ENCODE measurements at places on chromosomes 1 and 21.
A peak's percentile ranks its signal among the peaks of the same experiment; 100 is the strongest.

DNA sequence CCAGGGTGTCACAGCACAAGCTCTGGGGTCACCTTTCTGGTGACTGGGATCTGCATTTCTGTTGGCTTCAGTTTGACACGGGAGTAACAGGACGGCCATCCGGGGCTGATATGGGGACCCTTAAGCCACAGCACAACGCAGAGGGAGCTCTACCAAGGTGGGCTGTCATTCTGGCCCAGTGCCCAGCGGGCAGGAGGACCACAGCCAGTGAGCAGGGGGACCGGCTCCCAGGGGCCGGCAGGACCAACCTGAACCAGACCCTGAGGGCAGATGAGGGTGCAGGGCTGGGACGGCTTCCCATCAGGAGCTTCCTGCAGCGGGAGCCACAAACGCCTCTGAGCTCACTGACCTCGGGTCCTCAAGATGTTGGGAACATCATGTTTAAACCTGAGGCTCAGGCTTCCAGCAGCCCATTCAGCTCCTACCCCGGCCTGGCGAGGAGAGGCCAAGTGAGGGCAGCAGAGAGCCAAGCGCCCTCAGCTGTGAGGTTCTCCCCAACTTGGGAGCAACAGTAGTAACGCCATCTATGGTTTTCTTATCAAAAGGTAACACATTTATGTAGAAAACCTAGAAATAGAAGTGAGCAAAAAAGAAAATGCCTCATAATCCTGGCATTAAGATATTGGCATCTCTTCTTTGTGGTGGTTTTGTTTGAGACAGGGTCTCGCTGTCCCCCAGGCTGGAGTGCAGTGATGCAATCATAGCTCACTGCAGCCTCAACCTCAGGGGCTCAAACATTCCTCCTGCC, 26.8 kb downstream of the TMEM201 start:
- H3K27me3 ChIP-seq: peaks cover 13% of the 10 kb centered on the region
- no peak overlapping the region for H3K27ac ChIP-seq
- peak; percentile 42 for DNase-seq
- H3K36me3 ChIP-seq: peaks cover 3% of the 10 kb centered on the region
- no peak overlapping the region for H3K4me3 ChIP-seq

- H3K4me1 ChIP-seq: no peaks in the 10 kb centered on the region
- DNase-seq: no peak
- no peaks in the 10 kb centered on the region for H3K36me3 ChIP-seq
- no peak overlapping the region for H3K4me3 ChIP-seq
- no peaks in the 10 kb centered on the region for H3K27me3 ChIP-seq
These were observed 99.1 kb downstream of the CLEC20A start for GRCh38 chr1:178397678-178398077.

- H3K4me3 ChIP-seq: peak overlapping the region; percentile 85
- peaks cover 42% of the 10 kb centered on the region for H3K4me1 ChIP-seq
- H3K36me3 ChIP-seq: peaks cover 82% of the 10 kb centered on the region
- DNase-seq: no peak
These were observed 3.1 kb downstream of the ENO1 start for GRCh38 chr1:8875216-8875861.

DNA sequence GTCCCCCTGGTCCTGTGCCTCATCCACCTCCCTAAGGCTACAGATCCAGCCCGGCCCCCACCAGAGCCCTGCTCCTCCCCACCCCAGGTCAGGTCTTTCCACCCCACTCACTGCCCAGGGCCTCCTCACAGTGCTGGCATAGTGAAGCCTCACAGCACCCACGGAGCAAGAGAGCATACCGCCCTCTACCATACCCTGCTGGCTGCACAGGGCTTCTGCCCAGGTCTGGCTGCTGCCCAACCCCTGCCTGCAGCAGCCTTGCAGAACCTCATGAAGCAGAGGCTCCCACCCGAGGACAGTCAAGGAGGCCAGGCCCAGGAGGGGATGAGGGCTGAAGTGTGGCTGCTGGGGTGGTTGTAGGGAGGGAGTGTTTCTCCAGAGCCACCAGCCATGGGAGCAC, 19.7 kb upstream of the ARF1 start:
- peaks cover 8% of the 10 kb centered on the region for H3K4me1 ChIP-seq
- no peak for DNase-seq
- H3K4me3 ChIP-seq: no peak overlapping the region
- peaks cover 5% of the 10 kb centered on the region for H3K36me3 ChIP-seq

- H3K4me3 ChIP-seq: no peak overlapping the region
- H3K27ac ChIP-seq: peak overlapping the region; percentile 25
- DNase-seq: no peak
These were observed 50.3 kb upstream of the ARTN start for GRCh38 chr1:43883321-43883720.

- H3K27ac ChIP-seq: no peak overlapping the region
- DNase-seq: no peak
- peaks cover 22% of the 10 kb centered on the region for H3K27me3 ChIP-seq
- peaks cover 2% of the 10 kb centered on the region for H3K4me1 ChIP-seq
- H3K4me3 ChIP-seq: no peak overlapping the region
- no peaks in the 10 kb centered on the region for H3K36me3 ChIP-seq
These were observed 6.1 kb downstream of the ERRFI1 start for GRCh38 chr1:8020032-8020431.

DNA sequence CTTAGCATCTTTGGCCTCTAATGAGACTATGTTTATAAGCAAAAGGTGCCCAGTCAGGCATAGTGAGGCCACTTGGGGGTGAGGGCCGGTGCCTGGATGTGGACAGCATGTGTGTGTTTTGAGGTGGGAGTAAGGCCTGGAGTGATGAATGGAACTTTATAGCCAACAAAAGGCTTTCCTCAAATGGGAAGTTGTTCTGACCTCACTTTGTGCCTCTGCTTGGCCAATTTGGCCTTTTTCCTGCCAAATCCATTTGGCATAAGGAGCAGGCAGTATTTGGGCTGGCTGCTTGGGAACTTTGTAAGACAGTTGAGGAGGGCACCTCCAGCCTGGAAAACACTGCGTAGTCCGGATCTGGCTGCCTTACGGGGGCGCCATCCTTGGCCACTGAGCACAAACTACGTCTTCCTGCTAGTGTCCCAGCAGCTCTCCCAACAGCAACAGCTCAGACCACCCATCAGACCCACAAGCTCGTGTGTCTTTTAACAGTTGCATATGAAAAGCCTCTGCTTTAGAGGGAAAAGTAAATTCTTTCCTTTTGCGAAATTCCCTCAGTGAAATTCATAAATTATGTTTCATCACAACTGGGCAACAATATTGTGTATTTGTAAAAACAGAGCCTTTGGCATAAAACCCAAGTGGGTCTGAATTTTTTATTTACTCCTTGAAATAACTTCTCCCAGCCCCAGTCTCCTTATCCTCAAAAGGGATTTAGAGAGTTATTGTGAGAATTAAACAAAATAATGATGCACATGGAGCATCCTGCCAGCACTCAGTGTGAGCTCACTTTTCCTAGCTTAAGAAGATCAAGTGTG, 322.9 kb downstream of the DISC1 start:
- no peaks in the 10 kb centered on the region for H3K36me3 ChIP-seq
- DNase-seq: no peak
- no peaks in the 10 kb centered on the region for H3K27me3 ChIP-seq
- no peak overlapping the region for H3K27ac ChIP-seq

DNA sequence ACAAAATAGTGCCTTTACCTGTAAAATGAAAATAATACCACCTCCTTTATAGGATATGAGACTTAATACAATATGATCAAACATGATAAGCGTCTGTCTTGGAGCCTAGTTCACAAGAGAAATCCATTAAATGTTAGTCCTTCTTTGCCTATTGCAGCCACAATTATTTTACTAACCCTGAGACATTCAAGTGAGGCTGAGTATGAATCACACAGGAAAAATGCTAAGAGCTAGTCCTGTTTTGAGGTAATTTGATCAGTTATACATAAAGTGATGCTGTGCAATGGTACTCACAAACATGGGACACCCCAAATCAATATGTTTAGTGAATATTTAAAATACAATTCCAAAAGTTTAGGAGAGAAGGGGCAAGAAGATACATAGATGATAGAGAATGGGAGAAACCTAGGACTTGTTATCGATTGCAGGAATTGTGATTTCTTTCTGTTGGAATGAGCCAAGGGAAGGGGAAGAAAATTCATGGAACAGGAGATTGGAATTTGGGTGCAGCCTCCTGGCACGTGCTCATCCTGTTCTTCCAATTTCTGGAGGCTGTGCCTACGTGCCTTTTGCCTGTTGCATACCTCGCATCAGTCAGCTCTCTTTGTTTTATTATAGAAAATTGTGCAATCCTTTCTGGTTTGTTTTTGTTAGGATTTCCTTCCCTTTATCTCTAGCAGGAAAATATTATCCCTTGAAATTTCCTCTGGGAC, 39.9 kb upstream of the BACH1 start:
- peaks cover 5% of the 10 kb centered on the region for H3K36me3 ChIP-seq
- H3K27ac ChIP-seq: no peak overlapping the region
- H3K4me3 ChIP-seq: no peak overlapping the region
- peaks cover 18% of the 10 kb centered on the region for H3K27me3 ChIP-seq

- peaks cover 38% of the 10 kb centered on the region for H3K36me3 ChIP-seq
- H3K4me1 ChIP-seq: peaks cover 31% of the 10 kb centered on the region
- H3K27me3 ChIP-seq: no peaks in the 10 kb centered on the region
- H3K4me3 ChIP-seq: peak overlapping the region; percentile 95
- peak overlapping the region; percentile 97 for H3K27ac ChIP-seq
These were observed 661 bp downstream of the PLEKHO1 start for GRCh38 chr1:150150133-150151021.

- no peaks in the 10 kb centered on the region for H3K4me1 ChIP-seq
- H3K36me3 ChIP-seq: no peaks in the 10 kb centered on the region
- no peak overlapping the region for H3K27ac ChIP-seq
- peaks cover 4% of the 10 kb centered on the region for H3K27me3 ChIP-seq
These were observed 152.2 kb downstream of the S1PR1 start for GRCh38 chr1:101388904-101389546.

GRCh38 chr1:223189903-223190724, 47.1 kb upstream of the TLR5 start:
- peaks cover 26% of the 10 kb centered on the region for H3K4me1 ChIP-seq
- peak; percentile 4 for DNase-seq
- peak overlapping the region; percentile 69 for H3K4me3 ChIP-seq

- no peak overlapping the region for H3K27ac ChIP-seq
- peaks cover 27% of the 10 kb centered on the region for H3K27me3 ChIP-seq
- H3K4me3 ChIP-seq: no peak overlapping the region
- no peaks in the 10 kb centered on the region for H3K36me3 ChIP-seq
- H3K4me1 ChIP-seq: no peaks in the 10 kb centered on the region
- DNase-seq: no peak
These were observed 366.7 kb downstream of the HHIPL2 start for GRCh38 chr1:222181191-222181590.

GRCh38 chr1:29505532-29506220, 269.4 kb downstream of the PTPRU start:
- no peaks in the 10 kb centered on the region for H3K36me3 ChIP-seq
- H3K27me3 ChIP-seq: peaks cover 62% of the 10 kb centered on the region
- H3K4me3 ChIP-seq: no peak overlapping the region
- no peak for DNase-seq
- no peak overlapping the region for H3K27ac ChIP-seq

GRCh38 chr1:196407358-196408051, 200.7 kb downstream of the KCNT2 start:
- H3K36me3 ChIP-seq: no peaks in the 10 kb centered on the region
- H3K27me3 ChIP-seq: no peaks in the 10 kb centered on the region
- no peak overlapping the region for H3K27ac ChIP-seq
- no peak for DNase-seq

- peaks cover 6% of the 10 kb centered on the region for H3K27me3 ChIP-seq
- no peak overlapping the region for H3K27ac ChIP-seq
- H3K36me3 ChIP-seq: no peaks in the 10 kb centered on the region
- H3K4me3 ChIP-seq: no peak overlapping the region
These were observed 204.4 kb downstream of the GIPC2 start for GRCh38 chr1:78250201-78250600.

DNA sequence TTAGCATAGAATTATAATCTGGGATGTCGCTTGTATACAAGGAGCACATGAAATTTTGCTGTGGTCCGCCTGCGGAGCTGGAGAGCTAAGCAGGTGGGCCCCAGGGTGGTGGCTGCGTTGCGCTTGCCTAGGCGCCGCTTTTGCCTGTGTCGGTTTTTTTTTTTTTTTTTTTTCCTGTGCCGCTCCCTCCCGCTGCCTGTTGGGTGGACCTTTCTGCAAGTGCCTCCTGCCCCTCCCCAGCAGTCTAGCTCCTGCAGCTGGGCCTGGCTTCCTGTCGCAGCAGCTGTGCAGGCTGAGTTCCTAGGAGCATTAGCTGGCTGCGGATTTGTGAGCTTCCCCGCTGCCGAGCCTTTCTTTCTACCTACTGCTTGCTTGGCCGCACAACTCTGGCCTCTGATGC, 20.6 kb downstream of the PYHIN1 start:
- no peak for DNase-seq
- no peaks in the 10 kb centered on the region for H3K27me3 ChIP-seq
- H3K4me3 ChIP-seq: peak overlapping the region; percentile 13
- H3K27ac ChIP-seq: no peak overlapping the region
- H3K36me3 ChIP-seq: peaks cover 60% of the 10 kb centered on the region

DNA sequence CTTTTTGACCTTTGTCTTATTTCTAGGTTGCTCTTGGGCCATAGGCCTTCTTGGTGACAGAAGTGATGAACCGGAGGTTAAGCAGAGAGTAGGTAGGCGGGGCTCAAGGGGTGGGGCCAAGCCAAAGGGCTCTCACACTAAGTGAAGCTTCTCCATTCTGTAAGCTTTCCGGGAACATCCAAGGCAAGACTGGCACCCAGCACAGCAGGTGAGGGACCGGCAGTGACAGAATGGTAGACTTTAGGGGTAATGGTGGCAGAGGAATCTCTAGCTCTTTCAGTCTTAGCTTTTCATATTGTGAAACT, at the start of gene TNFAIP8L2:
Gene TNFAIP8L2, plus strand, starts transcription at position 135 of the 305 bp plus-strand sequence. CDS start 2,049 bp downstream, outside the sequence.
- peak within 1 kb of the TSS; percentile 99 for H3K4me3 ChIP-seq
- DNase-seq: peak; percentile 63
- no peaks in the 10 kb centered on the region for H3K27me3 ChIP-seq

DNA sequence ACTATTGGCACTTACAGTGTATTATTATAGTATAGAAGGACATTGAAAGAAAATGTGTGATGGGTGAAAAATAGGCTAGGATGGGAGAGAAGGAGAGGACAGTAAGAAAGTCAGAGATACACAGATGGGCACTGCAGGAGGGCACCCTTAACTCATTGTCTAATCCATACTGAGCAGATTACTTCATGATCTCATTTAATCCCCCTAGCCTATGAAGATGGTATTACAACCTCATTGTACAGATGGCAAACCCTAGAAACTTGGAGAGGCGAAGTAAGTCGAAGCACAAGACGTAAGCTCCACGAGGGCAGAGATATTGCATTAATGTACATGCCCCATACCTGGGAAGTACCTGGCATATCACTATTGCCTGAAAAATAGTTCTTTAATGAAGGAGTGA, 346.9 kb upstream of the DAB1 start:
- H3K4me1 ChIP-seq: no peaks in the 10 kb centered on the region
- DNase-seq: no peak
- H3K27ac ChIP-seq: no peak overlapping the region
- H3K4me3 ChIP-seq: no peak overlapping the region
- no peaks in the 10 kb centered on the region for H3K36me3 ChIP-seq

GRCh38 chr1:17260738-17261137, 11.8 kb downstream of the PADI3 start:
- no peak overlapping the region for H3K4me3 ChIP-seq
- no peaks in the 10 kb centered on the region for H3K4me1 ChIP-seq
- H3K27ac ChIP-seq: no peak overlapping the region
- H3K27me3 ChIP-seq: peaks cover 59% of the 10 kb centered on the region
- no peak for DNase-seq

- H3K4me1 ChIP-seq: no peaks in the 10 kb centered on the region
- no peaks in the 10 kb centered on the region for H3K36me3 ChIP-seq
- DNase-seq: no peak
- H3K27me3 ChIP-seq: peaks cover 21% of the 10 kb centered on the region
- H3K4me3 ChIP-seq: no peak overlapping the region
These were observed 234.6 kb upstream of the KAZN start for GRCh38 chr1:14363707-14364413.

All from effector memory CD8-positive, alpha-beta T cell (primary cell).